ENCODE measurements at places on chromosomes 7 and 10.
A peak's percentile ranks its signal among the peaks of the same experiment; 100 is the strongest.

DNA sequence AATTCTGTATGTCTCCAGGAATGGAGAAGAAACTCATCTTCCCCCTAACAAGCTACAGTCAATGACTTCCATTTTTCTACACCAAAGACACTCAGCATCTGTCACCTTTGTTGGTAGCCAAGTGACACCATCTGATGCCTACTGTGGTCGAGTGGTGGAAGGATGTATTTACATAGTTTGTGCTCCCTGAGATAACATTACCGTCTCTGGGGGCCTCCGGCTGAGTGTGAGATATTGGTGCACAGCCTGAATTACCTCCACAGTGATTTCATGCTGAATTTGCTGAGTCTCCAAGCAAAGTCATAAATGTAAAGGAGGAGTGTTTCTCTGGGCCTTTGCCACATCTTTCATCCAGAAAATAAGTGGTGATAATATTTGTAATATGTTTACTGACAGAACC is 114.0 kb downstream of the GRID1 start:
- DNase-seq, result no peak

- no peak for DNase-seq
These were observed 340.9 kb upstream of the MEOX2 start for GRCh38 chr7:16027396-16027795.

GRCh38 chr10:58027426-58027825 is 240.3 kb downstream of the IPMK start:
- no peak for DNase-seq

DNA sequence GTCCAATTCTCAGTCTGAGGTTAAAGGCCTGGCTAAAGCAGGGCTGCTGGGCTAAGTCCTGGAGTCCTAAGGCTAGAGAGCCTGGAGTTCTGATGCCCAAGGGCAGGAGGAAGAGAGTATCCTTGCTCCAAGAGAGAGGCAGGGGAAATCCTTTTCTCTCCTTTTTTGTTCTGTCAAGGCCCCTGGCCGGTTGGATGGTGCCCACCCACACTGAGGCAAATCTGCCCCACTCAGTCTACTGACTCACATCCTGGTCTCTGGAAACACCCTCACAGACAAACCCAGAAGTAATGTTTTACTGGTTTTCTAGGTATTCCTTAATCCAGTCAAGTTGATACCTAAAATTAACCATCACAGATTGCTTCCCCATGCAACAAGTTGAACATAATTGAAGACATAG is 23.0 kb downstream of the ZNF518A start:
- no peak for DNase-seq

- no peak for DNase-seq
These were observed at the start of gene LZTS2 for GRCh38 chr10:100999742-101000126. Gene LZTS2, plus strand, starts transcription at chr10:100999808. Its CDS starts 2,731 bp downstream, at chr10:101002539.

- DNase-seq, result no peak
These were observed 1.6 kb downstream of the LAMB4 start for GRCh38 chr7:108128514-108128913.

- DNase-seq, result peak; percentile 39
These were observed 222.9 kb upstream of the MKLN1 start for GRCh38 chr7:131104596-131105293.

DNA sequence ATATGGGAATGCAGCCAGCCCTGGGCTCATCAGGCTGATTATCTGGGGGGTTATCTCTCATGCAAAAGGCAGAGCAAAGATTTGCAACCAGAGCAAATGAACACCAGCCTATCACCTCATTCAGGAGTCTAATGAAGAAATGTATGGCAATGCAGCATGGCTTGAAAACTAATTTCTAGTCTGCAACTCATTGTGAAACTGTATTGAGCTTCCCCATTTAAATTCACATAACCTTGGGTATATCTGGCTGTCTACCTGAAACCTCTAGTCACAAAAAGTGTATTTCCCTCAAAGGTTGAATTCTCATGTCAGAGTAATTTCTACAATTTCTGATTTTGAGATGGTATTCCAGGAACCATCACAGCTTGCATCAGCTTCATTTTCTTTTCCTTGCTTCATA is 240.0 kb downstream of the SDHAF3 start:
- DNase-seq, result no peak

DNA sequence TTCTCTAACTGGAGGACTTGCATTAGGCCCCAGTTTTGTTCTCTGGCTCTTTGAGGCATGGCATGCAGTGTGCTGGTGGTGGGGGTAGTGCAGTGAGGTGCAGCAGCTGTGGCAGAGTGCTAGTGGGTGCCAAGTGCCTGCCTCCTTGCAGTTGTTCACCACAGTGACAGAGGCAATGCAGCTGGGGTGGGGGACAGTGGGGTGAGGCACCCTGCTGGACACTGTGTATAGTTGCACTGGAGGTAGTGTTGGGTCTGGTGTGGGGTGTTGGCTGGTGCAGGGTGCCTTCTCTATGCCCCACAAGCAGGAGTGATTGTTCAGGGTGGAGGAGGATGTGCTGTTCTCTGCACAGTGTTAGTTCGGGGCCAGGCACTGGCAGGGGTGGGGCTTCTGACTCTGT is 21.7 kb upstream of the KEL start:
- DNase-seq, result no peak

- no peak for DNase-seq
These were observed 360.4 kb upstream of the CELF2 start for GRCh38 chr10:10657139-10657760.

DNA sequence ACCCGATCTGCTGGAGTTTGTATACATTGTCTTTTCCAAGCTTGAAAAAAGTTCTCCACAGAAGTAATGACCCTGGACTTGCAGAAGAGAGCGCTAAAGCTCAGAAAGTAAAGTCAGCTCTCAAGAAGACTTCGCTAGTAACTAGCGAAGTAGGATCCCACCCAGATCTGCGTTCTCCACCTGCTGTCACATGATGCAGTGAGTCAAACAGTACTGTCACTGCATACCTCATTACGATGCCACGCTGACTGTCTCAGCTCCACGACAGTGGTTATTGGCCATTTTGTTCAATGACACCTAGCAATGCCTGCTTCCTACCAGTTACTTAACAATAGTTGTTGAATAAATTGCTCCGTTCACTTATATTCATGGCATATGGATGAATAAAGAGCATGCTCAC is 29.7 kb upstream of the SEC61G start:
- DNase-seq, result peak; percentile 4

DNA sequence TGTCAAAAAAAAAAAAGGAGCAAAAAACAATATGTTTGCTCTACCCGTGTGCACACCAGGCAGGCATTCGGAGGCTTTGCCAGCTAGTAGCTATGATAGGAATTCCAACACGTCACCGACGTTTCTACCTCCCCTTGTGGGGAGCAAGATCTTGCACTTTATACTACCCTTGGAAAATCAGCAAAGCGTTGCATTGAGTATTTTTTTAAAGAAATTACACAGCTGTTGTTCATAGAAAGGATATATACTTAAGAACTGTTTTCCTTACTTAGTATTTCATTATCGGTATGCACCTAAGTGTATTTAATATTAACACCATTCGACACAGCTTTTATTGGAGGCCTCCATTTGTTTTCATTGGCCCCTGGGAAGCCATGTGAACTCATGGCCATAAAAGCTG is 159.9 kb upstream of the MGMT start:
- DNase-seq, result no peak

- DNase-seq, result peak; percentile 55
These were observed 122.9 kb upstream of the KCTD7 start for GRCh38 chr7:66505531-66506451.

DNA sequence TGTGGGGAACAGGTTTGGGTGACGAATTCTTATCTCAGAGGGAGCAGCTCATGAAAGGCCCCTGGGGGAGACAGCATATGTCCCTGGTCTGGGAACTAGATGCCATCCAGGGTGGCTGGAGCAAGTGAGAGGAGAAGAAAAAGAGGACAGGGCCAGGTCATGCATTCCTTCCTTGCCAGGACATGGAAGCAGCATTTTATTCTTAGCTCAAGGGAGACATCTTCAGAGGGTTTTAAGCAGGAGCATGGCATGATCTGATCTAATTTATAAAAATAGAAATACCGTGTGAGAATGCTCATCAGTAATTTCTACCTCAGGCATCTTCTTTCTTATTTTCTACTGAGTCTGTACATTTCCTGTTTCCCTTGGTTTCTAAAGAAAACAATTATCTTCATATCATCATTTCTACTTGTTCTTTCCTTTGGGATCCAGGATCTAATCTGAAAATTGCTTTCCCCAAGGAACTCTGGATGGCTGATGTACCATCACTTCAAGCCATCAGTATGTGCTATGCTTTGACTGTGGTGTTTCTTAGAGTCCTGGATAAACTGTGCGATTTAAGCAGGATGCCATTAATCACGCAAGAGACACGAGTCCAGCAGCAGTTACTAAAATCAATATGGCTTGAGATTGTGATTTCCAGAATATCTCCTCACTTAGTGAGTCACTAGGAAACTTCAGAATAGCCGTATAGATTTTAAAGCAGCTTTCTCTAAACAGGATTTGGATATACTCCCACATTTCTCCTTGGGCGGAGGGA is 386.2 kb downstream of the GALNT17 start:
- DNase-seq, result no peak

DNA sequence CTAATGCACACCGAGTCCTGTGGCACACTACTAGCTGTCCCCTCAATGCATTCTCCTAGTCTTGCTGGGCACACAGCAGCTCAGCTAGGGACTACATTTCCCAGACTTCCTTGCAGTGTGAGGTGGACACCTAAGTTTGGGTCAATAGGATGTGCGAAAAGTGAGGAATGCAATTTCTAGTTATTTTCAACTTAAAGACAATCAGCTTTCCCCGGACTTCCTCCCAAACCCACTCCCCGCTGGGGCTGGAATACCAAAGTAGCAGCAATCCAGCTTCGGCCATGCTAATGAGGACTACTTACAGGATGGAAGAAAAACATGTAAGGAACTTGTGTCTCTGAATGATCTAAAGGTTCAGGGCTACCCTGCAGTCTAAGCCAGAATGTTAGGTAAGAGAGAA is 286.4 kb upstream of the LRRN3 start:
- no peak for DNase-seq

- no peak for DNase-seq
These were observed 117.1 kb downstream of the ZMIZ1 start for GRCh38 chr10:79185796-79186374.

- no peak for DNase-seq
These were observed 65.3 kb upstream of the PLXDC2 start for GRCh38 chr10:19750972-19751371.

DNA sequence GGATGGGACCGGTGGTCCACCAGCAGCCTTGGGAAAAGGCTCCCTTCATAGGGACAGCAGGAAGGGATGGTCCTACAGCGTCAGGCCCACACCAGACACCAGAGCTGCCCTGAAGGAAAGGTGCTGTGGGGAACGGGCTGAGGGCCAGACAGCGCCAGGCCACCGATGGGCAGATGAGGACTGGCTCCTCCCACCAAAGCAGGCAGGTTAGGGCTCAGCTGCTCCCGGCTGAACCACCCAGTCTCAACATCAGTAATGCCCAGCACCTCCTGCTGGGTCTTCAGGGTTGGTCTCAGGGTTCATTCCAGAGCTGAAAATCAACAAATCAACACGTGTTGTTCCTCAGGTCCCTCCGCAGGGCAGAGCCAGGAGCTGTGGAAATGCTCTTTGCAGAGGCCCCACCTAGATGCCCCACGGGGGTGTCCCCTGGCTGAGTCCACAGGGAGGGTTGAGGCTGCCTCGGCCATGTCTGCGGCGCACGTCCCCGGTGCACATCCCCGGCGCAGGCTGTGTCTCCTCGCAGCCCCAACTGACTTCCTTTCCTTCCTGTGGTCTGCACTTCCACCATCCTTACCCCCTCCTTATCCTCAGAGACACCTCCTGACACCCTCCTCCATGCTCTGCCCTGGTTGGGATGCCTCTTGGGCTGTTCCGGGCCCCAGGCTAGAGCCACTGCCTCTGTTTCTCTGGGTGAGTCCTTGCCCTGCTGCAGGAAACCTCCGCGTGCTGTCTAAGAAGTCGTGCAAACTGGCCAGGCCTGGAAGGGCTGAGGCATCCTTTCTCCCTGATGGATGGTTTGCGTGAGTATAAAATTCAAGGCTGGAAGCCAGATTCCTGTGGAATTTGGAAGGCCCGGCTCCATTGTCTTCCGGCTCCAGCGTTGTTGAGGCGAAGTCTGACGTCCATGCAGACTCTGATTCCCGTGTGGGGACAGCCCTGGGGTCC is 32.8 kb upstream of the CFAP46 start:
- no peak for DNase-seq

GRCh38 chr10:91520661-91521060 is 110.5 kb downstream of the HECTD2 start:
- DNase-seq, result no peak

DNA sequence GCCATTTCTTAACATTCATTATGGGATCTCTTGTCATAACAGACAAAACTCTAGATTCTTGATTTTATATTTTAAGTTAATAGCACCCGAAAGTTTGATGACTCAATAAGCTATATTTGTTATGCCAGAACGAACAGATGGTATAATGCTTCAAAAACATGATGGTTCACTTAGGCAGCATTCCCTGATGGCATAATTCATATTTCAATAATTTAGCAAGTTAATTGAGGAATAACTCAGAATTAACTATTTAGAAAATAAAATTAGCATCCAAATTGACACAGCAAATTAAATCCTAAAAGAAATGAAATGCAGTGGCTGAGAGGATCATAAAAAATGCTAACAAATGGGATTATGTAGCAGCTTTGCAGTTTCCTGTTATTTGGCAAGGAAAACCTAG is 260.8 kb upstream of the MBL2 start:
- DNase-seq, result no peak
